NCI-H2029 treated with DMSO at 0.1 percent for 48 hours (cell line): ENCODE measurements at places on chromosomes 5 and 9.
A peak's percentile ranks its signal among the peaks of the same experiment; 100 is the strongest.

GRCh38 chr5:131413605-131414559 lies 150.0 kb downstream of the CDC42SE2 start:
- DNase-seq = no peak

DNA sequence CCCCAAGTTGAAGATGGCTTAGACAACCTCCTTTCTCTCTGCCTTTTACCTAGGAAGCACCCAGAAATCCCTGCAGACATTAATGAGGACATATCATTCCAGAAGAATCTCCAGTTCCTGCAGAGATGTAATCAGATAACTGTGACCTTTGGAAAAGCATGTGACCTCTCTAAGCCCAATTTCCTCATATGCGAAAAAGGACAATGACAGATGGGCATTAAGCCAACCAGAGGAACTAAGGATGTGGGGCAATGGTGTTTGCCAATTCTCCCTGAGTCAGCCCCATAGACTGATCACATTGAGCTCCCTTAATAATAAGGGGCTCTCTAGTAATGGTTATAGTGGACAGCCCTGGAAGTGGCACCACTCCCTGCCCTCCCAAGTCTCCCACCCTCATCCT lies 10.1 kb upstream of the FOXI1 start:
- DNase-seq = no peak

- no peak for DNase-seq
Observed at GRCh38 chr9:38036359-38037084, 32.5 kb downstream of the SHB start.

- DNase-seq = no peak
Observed at GRCh38 chr5:135337064-135337463, 62.0 kb downstream of the MACROH2A1 start.

GRCh38 chr9:126151686-126152134 lies 174.9 kb upstream of the MVB12B start:
- peak; percentile 67 for DNase-seq
